ENCODE measurements at places on chromosomes 3 and 15. TPM values are rescaled to one million over a fixed set of nuclear protein-coding genes. Genes with fewer than 3 reads are reported as not detected.
A peak's percentile ranks its signal among the peaks of the same experiment; 100 is the strongest.

DNA sequence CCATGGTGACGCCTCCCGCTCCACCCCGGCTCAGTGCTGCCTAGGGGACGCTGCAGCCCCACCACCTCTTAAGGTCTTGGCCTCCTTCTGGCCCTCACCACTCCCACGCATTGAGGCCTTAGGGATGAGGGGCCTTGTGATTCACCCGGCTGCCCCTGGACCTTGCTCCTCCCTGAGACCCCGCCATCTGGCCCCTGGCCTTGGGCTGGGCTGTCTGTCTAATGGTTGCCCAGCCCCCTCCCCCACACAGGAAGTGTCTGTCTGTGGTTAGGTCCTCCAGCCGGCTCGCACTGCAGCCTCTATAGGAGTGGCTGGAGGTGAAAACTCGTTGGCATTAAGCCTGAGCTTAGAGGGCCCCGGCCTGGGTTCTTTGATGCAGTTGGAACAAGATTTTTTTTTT lies 21.5 kb upstream of the MTHFS start:
- peaks cover 7% of the 10 kb centered on the region for H3K4me1 ChIP-seq
- DNase-seq: no peak
- no peaks in the 10 kb centered on the region for H3K27me3 ChIP-seq

GRCh38 chr3:194043516-194043915 lies 92.4 kb upstream of the HES1 start:
- DNase-seq: no peak
- H3K27me3 ChIP-seq: no peaks in the 10 kb centered on the region
- H3K4me3 ChIP-seq: no peak overlapping the region

DNA sequence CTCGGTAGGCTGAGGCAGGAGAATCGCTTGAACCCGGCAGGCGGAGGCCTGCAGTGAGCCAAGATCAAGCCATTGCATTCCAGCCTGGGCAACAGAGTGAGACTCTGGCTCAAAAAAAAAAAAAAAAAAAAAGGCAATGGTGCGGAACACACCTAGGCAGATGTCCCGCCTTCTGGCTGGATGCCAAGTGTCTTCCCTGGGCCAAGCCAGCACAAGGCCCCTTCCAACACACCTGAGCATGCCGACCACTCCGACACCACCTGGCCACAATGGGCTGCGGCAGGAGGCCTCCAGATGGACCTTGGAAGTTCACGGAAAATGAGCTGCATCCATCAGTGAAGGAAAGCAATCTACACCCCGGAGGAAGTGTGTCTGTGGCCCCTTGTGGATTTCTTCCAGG lies 19.0 kb downstream of the NUP210 start:
- no peak overlapping the region for H3K27ac ChIP-seq
- H3K36me3 ChIP-seq: peaks cover 9% of the 10 kb centered on the region
- DNase-seq: no peak

DNA sequence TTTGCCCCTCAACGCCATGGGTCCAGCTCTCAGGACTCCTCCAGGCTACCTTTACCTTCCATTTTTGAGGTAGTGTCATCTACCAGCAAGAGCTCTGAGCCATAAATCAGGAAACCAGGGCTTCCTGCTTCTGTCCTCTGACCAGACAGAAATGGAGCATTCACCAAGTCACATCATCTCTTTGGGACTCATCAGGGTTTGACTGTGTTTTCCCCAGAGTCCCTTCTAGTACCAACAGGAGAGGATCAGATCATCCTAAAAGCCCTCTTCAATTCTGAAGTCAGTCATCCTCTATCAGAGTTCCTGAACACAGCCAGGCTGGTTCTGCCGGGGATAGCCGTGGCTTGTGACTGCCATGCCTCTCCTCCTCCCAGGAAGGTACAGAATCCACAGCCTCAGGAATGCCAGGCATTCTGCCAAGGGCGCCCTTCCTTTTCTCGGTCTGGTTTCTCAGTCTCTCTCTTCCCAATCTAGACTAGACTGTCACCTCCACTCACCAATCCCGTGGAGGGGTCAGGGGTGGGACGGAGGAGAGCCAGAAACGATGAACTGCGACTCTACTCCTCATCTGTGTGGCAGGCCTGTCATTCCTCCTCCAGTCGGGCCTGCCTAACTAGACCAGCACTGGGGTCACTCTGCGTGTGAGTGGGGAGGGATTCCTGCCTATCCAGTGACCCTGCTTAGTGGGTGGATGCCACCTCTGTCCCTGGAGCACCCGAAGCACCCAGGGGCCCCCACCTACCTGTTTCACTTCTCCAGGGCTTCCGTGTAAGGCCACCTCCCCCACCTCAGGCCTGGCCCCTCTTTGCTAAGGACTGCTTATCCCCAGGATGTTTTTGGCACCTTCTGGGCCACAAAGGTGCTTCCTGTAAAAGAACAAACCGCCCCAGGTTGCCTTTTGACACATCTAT lies 30.9 kb downstream of the CCNL1 start:
- H3K27me3 ChIP-seq: no peaks in the 10 kb centered on the region
- H3K4me1 ChIP-seq: peaks cover 57% of the 10 kb centered on the region
- peak; percentile 22 for DNase-seq
- H3K4me3 ChIP-seq: peak overlapping the region; percentile 22
- peak overlapping the region; percentile 99 for H3K27ac ChIP-seq

DNA sequence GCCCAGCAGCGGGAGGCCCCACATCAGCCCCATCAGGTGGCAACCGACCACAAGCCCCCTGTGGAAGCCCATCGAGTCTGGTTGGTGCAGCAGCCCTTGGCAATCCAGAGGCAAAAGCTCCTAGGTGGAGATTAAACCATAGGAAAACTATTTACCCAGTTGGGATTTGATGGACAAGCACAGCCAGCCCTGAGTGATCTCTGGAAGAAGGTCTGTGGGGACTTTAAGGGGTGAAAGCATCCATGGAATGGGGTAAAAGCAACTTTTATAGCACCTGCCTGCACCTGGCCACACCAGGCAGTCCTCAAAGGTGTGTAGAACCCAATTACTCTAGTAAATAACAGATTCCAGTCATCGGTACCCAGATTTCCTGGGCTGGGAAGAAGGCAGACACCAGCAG lies 206.3 kb downstream of the IGSF11 start:
- H3K27me3 ChIP-seq: no peaks in the 10 kb centered on the region
- DNase-seq: no peak
- no peak overlapping the region for H3K27ac ChIP-seq
- no peaks in the 10 kb centered on the region for H3K4me1 ChIP-seq
- H3K36me3 ChIP-seq: no peaks in the 10 kb centered on the region

The IL17RC gene
- total RNA-seq: 17.6 TPM

The DAZL gene
- total RNA-seq: not detected

The HYAL1 gene
- 6.1 TPM for total RNA-seq

The DNASE1L3 gene
- not detected for total RNA-seq

All from HCT116 (cell line).